ENCODE measurements at places on chromosomes 13 and 19.

DNA sequence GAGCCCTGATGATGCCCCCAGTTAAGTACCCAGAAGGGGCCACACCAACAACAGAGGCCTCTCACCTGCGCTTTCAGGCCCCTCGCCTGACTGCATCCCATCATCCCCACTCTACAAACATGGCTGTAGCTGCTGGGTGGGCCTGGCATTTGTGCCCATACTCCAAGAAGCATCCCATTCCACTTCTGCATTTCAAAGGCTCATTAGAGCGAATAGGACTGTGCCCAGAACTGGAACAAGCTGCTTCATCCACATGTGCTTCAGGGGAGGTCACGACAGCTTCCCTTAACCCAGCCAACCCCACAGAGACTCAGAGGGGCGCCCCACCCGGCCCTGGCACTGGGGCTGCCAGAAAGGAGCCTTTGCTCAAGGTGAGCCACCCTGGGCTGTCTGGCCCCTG, 156.9 kb downstream of the SIPA1L3 start:
- no peak overlapping the region for H3K4me3 ChIP-seq
- H3K27me3 ChIP-seq, result no peaks in the 10 kb centered on the region
- H3K27ac ChIP-seq, result no peak overlapping the region
- DNase-seq, result no peak
- no peaks in the 10 kb centered on the region for H3K4me1 ChIP-seq

GRCh38 chr19:5940260-5941208, 26.5 kb downstream of the CAPS start:
- H3K4me3 ChIP-seq, result no peak overlapping the region
- H3K27me3 ChIP-seq, result no peaks in the 10 kb centered on the region
- H3K36me3 ChIP-seq, result peaks cover 46% of the 10 kb centered on the region
- H3K27ac ChIP-seq, result no peak overlapping the region
- DNase-seq, result no peak

GRCh38 chr13:101309014-101309619, 107.2 kb downstream of the NALCN start:
- no peaks in the 10 kb centered on the region for H3K36me3 ChIP-seq
- no peaks in the 10 kb centered on the region for H3K4me1 ChIP-seq
- DNase-seq, result no peak
- no peak overlapping the region for H3K4me3 ChIP-seq

DNA sequence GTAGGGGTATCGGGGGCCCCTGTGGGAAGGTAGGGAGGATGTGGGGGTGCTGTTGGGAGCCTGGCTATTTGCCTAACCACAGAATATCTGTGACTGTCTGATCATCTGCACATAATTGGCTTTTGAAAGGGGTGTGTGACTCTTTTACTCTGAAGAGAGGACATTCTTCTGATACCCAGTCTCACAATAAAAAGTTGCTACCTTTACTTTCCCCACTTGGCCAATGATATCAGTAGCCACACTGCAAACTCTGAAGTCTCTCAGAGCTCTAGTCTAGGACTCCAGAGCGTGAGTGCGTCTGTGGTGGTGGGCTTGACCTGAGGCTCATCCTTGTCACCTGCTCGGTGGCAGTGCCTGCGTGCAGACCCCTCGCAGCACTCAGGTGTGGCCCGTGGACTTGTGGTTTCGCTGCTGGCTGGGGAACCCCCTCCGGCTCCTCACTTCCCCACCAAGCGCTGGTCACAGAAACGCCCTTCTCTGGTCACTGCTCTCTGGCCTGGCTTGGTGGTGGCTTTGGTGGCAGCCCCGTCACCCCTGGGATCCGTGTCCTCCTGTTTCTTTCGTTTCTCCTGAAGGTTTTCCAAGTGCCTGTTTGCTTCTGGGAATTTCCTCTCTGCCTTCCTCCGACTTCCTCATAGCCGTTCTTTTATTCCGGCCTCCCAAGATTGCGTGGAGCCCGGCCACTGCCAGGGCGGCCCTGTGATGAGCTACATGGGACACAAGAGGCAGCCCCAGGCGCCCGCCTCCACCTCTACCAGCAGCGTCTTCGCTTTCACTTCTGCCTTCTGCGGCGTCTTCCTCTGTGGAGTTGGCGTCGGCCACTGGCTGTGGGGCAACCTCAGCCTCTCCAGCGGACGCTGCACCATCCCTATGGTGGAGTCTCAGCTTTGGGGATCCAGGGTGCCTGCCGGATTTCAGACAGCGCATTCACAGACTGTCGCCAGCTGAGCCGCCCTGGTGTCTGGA, 78.0 kb downstream of the ATP11A start:
- no peak for DNase-seq
- peaks cover 8% of the 10 kb centered on the region for H3K4me1 ChIP-seq
- no peak overlapping the region for H3K4me3 ChIP-seq
- no peaks in the 10 kb centered on the region for H3K27me3 ChIP-seq
- H3K27ac ChIP-seq, result no peak overlapping the region

DNA sequence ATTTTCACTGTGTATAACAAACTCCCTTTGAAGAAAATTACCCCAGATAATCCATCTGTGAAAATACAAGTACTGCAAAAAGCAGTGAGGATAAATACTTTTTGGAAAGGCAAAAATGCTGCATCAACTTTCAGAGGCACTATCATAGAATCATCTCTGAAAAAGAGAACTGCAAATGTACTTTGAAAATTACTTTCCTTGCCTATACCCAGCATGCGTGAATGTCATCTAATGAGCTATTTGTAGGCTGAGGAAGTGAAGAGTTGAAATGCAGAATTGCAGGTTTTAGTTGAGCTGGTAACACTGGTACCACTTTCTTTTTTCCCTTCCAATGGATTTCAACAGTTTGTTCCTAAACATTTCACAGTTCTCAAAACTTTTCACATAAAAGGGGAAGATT, 196.7 kb downstream of the TBC1D4 start:
- H3K36me3 ChIP-seq, result peaks cover 38% of the 10 kb centered on the region
- no peak overlapping the region for H3K27ac ChIP-seq
- no peak for DNase-seq
- H3K4me3 ChIP-seq, result no peak overlapping the region

DNA sequence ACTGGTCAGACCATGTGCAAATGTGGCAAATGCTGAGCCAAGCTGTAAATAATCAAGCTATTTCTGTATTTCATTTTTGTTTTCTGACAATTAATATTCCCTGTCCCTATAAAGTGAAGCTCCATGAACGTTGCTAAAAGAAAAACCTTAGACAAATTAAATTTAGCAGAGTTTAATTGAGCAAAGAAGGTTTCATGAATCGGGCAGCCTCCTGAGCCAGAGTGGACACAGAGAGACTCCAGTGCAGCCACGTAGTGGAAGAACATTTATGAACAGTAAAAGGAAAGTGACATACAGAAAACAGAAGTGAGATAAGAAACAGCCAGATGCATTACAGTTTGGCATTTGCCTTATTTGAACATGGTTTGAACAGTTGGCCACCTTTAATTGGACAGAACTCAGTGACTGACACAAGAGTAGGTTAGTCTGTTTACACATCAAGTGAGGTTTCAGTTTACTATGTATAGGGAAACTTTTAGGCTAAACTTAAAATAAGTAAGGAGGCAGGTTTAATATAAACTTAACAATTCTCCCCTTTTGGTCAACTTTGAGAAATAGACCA, 69.7 kb downstream of the UFM1 start:
- H3K4me1 ChIP-seq, result no peaks in the 10 kb centered on the region
- no peak for DNase-seq
- no peak overlapping the region for H3K4me3 ChIP-seq

- no peaks in the 10 kb centered on the region for H3K4me1 ChIP-seq
- H3K27ac ChIP-seq, result no peak overlapping the region
- H3K4me3 ChIP-seq, result no peak overlapping the region
Observed at GRCh38 chr13:48954081-48954480, 21.6 kb upstream of the FNDC3A start.

DNA sequence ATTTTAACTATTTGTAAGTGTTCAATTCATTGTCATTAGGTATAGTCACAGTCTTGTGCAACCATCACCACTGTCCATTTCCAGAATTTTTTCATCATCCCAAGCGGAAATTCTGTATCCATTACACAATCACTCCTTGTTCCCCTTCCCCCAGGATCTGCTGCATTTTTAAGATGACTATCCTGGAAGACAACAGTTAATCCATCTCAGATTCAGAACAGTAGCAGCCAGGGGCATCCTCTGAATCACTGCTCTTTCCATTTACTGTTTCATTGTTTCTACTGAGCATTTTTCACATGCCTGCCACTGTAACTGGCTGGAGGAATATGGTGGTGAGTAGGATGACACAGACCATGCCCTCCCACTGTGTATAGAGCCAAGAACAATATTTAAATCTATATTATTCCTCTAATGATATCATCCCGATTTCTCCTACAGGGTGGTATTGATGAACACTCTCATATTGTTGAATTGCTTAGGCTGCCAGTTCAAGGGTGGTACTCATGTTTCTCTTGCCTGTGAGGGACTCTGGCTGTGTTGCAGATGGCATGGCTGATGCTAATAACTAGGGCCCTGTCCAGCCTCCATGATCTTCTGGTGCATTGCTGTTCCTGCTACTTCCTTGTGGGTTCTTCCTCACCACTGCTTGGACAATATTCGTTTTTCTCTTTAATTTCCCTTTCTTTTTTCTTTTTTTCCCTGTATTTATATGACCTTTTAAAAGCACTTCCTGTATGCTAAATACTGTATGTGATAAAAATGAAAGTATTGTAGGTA, 59.0 kb downstream of the WDFY2 start:
- DNase-seq, result no peak
- peaks cover 49% of the 10 kb centered on the region for H3K4me1 ChIP-seq
- H3K4me3 ChIP-seq, result no peak overlapping the region
- H3K27me3 ChIP-seq, result no peaks in the 10 kb centered on the region

DNA sequence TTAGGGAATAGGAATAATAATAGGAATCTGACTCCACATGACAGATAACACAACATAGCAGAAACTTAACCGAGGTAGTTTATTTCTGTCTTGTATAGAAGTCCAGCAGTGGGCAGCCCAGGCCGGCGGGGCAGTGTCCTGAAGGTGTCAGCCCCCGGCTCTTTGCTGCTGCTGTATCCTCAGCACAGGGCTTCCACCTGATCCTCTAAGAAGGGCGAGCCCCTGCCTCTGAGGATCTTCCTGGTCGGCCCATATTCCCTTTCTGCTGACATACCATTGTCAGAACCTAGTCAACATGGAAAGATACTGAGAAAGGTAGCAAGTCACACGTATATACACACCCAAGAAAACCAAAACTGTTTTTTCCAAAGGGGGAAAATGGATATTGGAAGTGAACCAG, 56.2 kb upstream of the GPR183 start:
- no peak overlapping the region for H3K4me3 ChIP-seq
- H3K27me3 ChIP-seq, result no peaks in the 10 kb centered on the region
- no peak for DNase-seq
- no peak overlapping the region for H3K27ac ChIP-seq

DNA sequence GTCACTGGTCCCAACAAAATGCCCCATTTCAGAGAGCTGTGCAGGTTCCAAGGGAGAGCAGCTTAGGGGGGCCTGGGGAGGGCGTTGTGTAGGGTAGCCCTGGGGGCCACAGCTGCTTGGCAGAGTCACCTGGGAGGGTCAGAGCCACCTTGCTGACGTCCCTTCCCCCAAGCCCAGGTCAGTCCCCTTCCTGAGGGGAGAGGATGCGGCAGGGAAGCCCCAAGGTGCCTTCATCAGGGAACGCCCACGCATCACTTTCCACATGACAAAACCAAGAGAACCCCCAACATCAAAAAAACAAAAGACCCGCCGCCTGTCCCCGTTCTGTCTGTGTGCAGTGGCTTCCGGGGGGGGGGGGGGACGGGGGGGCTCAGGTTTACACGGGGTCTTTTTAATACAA, 5.3 kb upstream of the UQCR11 start:
- H3K27ac ChIP-seq, result no peak overlapping the region
- no peak for DNase-seq
- H3K4me3 ChIP-seq, result no peak overlapping the region
- no peaks in the 10 kb centered on the region for H3K27me3 ChIP-seq
- H3K36me3 ChIP-seq, result peaks cover 60% of the 10 kb centered on the region

- no peak overlapping the region for H3K4me3 ChIP-seq
- peaks cover 14% of the 10 kb centered on the region for H3K4me1 ChIP-seq
- DNase-seq, result peak; percentile 59
- H3K27me3 ChIP-seq, result no peaks in the 10 kb centered on the region
Observed at GRCh38 chr13:113803409-113804016, 44.5 kb downstream of the TMEM255B start.

DNA sequence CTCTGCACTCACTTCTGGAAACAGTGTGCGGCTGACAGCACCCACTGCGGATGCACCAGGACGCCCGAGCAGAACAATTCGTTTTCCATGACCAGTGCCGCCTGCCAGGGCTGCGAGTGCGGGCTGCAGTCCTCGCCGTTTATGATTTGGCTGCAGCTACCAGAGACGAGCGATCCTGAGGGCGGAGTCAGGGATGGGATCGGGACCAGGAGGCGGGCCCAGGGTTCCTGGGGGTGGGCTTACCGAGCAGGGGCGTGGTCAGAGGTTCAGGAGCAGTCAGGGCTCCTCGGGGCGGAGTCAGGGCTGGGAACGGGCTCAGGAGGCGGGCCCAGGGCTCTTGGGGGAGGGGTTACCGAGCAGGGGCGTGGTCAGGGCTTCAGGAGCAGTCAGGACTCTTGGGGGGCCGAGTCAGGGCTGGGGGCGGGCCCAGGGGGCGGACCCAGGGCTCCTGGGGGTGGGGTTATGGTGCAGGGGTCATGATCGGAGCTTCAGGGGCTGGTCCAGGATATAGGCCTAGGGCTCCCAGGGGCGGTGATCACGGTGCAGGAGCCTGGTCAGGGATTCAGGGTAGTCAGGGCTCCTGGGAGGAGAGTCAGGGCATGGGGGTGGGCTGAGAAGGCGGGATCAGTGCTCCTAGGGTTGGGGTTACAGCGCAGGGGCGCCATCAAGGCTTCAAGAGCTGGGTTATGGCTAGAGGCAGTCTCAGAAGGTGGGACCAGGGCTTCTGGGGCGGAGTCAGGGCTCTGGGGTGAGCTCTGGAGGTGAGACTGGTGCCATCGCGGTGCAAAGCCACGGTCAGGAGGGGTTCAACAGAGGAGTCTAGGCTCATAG, 1.7 kb downstream of the KLK4 start:
- DNase-seq, result no peak
- peak overlapping the region; percentile 2 for H3K4me3 ChIP-seq
- H3K36me3 ChIP-seq, result no peaks in the 10 kb centered on the region
- H3K27me3 ChIP-seq, result peaks cover 77% of the 10 kb centered on the region
- peaks cover 18% of the 10 kb centered on the region for H3K4me1 ChIP-seq

- H3K36me3 ChIP-seq, result no peaks in the 10 kb centered on the region
- peaks cover 4% of the 10 kb centered on the region for H3K4me1 ChIP-seq
- H3K4me3 ChIP-seq, result no peak overlapping the region
- no peak for DNase-seq
- no peak overlapping the region for H3K27ac ChIP-seq
Observed at GRCh38 chr13:106649495-106649894, 81.6 kb upstream of the ARGLU1 start.

GRCh38 chr13:84096216-84096615, 213.9 kb upstream of the SLITRK1 start:
- no peaks in the 10 kb centered on the region for H3K36me3 ChIP-seq
- H3K27ac ChIP-seq, result no peak overlapping the region
- no peaks in the 10 kb centered on the region for H3K4me1 ChIP-seq
- DNase-seq, result no peak

Measured in suprapubic skin (tissue), 4 donors.